ENCODE measurements at places on chromosomes 4 and X. TPM values are rescaled to one million over a fixed set of nuclear protein-coding genes. Genes with fewer than 3 reads are reported as not detected.

The BEX5 gene
- not detected for total RNA-seq

The AMBN gene
- not detected for total RNA-seq

The TACR3 gene
- total RNA-seq, result not detected

The USP26 gene
- total RNA-seq, result not detected

The NUDT10 gene
- 2.7 TPM for total RNA-seq

The FAM47A gene
- total RNA-seq, result not detected

The SUPT20HL1 gene
- total RNA-seq, result not detected

The ADGRL3 gene
- not detected for total RNA-seq

The CTPS2 gene
- total RNA-seq, result 8.0 TPM

The CDKL2 gene
- 0.88 TPM for total RNA-seq

The GAGE12F gene
- total RNA-seq, result not detected

The MAGEB17 gene
- not detected for total RNA-seq

The COL25A1 gene
- 1.4 TPM for total RNA-seq

The POLN gene
- total RNA-seq, result 4.1 TPM

The MND1 gene
- 2.7 TPM for total RNA-seq

The SLC34A2 gene
- not detected for total RNA-seq

The LARP7 gene
- 32.2 TPM for total RNA-seq

The FAM199X gene
- 20.3 TPM for total RNA-seq

The SPRY1 gene
- total RNA-seq, result 5.1 TPM

The TLR8 gene
- under 0.01 TPM for total RNA-seq

The EDNRA gene
- total RNA-seq, result 6.2 TPM

The TRIM75 gene
- not detected for total RNA-seq

The SOWAHB gene
- under 0.01 TPM for total RNA-seq

The SYP gene
- total RNA-seq, result 0.29 TPM

The FGFBP2 gene
- 0.36 TPM for total RNA-seq

The ARHGEF38 gene
- not detected for total RNA-seq

The FGD1 gene
- total RNA-seq, result 9.1 TPM

The CLRN2 gene
- total RNA-seq, result not detected
